ENCODE measurements at places on chromosomes 3 and 15.

DNA sequence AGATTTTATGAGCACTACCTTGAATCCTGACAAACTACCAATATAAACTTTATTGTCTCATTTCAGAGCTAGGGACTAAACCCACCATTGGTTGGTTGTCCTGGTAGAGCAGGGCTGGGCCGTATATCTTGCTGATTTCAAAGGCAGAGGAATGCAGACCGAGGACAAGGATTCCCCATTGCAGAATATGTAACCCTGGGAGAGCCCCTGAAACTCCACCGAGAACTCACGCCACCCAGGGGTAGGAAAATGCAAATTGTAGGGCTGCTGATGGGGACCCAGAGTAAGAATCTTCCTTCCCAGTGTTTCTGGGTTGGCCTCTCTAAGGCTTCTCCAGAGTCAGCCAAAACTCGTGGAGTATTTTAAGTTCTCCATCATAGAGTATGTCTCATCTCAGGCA lies 235.3 kb downstream of the ABHD5 start:
- no peak for DNase-seq

DNA sequence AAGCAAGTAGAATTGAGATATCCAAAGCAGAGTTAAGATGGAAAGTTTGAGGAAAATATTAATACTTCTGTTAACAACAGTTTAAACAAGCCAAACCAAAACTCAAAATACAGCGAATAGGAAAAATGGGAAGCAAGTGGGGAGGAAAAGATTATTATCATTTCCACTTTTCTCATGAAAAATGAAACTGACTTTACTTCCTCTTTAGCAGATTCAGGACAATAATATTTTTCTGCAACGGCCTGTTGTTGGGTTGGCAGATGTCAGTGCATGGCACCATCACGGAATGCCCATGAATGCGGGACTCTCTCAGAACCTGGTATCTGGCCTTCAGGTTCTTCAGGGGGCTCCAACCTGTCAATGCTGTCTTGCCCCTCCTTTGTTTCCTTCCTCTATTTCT lies 11.1 kb downstream of the ANKUB1 start:
- DNase-seq = no peak

GRCh38 chr3:160980740-160981139 lies 124.4 kb downstream of the B3GALNT1 start:
- no peak for DNase-seq

GRCh38 chr3:94616833-94617232 lies 554.0 kb downstream of the NSUN3 start:
- DNase-seq = no peak

GRCh38 chr3:188279502-188280335 lies 125.8 kb downstream of the LPP start:
- no peak for DNase-seq

DNA sequence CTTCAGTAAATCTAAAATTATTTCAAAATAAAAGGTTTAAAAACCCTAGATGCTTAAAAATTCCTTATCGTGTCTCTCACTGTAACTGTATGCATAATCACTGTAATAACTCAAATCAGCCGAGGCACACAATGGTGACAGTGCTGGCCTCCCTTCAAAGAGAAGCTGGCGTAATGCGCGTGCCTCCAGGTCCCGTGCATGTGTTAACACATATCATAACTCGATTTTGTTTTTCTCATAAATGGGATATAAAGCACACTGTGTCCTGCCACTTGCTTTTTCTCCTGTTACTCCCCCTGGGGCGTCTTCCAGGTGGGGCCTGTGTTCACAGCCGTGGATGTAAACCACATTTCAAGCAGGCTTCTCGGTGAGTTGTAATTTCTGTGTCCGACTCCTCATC lies 56.0 kb downstream of the TPRA1 start:
- DNase-seq = no peak

GRCh38 chr15:41897363-41897799 lies 3.5 kb upstream of the SPTBN5 start:
- DNase-seq = no peak

DNA sequence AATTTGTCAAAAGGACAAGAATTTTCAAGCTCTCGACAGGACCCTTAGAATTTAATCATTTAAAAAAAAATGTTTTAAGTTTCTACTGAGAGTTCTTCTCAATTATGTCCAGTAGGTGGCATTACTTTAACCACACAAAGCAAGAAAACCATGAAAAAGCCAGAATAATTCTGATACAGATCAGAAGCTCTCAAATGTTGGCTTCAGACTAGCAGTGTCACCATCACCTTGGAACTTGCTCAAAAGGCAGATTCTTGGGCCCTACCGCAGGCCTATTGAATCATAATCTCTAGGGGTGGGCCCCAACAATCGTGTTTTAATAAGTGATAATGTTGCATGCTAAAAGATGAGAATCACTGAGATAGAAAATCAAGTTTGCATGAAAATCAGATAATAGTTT lies 99.5 kb upstream of the KCNMB2 start:
- DNase-seq = peak; percentile 36

- no peak for DNase-seq
Observed at GRCh38 chr3:32454111-32454510, 48.5 kb downstream of the CMTM6 start.

DNA sequence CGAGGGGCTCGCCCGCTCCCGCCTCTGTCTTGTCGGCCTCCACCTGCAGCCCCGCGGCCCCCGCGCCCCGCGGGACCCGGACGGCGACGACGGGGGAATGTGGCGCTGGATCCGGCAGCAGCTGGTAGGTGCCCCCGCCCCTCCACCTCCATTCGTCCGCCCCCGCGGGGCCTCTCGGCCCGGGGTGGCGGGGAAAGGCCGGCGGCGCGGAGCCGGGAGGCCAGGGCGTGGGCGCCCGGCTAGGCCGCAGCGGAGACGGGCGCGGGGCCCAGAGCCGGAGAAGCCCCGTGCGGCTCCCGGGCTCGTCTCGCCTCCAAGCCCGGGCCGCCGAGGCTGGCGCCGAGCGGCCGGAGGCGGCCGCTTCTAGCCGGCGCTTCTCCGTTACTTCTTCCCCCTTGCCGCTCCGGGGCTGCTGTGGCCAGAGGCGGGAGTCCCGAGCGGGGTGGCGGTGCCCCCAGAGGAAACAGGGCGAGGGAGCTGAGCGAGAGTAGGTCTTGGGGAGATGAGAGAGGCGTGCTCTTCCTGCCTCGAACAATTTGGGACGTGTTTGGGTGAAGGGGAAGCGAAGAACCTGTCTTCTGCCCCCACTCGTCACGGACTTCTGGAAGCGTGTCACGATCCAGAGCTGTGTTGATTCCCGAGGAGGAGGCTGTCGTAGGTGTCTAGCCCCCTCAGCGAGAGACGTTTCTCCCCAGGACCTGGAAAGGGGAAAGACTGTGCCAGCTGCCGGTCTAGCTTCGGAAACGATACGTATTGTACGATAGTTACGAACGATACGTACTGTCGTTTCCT lies 555 bp downstream of the ATP11B start:
- DNase-seq = no peak

- no peak for DNase-seq
Observed at GRCh38 chr3:183475016-183475763, 46.8 kb upstream of the MCF2L2 start.

DNA sequence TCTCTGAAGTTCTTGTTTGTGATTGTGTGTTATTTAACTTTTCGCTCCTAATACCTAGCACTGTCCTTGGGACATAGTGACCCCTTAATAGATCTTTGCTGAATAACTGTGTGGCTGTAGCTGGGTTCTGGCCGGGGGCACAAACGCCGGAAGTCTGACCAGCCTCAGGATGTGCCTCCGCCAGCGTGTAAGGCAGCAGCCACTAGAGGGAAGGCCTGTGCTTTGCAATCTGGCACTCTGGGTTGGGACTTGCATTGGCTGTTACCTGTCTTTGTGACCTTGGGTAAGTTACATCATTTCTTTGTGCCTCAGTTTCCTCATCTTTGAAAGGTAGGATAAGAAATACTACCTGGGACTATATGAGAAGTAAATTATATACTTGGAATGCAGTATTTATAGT lies 158.7 kb downstream of the GHSR start:
- no peak for DNase-seq

DNA sequence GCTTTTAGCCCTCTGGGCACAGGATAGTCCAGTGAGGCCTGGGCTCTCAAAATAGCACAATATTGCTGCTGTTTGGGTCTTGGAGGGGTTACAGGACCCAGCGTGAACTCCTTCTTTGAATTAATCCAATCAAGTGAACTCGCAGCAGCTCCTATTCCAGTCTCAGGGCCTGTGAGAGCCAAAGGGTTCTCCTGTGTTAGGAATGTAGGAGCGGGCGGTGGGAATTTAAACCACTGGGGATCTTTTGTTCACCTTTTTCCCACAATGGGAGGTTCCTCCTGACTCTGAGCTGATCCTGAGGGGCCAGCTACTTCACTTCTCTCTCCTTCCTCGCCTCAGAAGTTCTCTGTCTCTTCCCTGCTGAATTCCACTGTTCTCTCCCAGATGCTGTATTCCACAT lies 504.0 kb downstream of the UNC13C start:
- DNase-seq = no peak

DNA sequence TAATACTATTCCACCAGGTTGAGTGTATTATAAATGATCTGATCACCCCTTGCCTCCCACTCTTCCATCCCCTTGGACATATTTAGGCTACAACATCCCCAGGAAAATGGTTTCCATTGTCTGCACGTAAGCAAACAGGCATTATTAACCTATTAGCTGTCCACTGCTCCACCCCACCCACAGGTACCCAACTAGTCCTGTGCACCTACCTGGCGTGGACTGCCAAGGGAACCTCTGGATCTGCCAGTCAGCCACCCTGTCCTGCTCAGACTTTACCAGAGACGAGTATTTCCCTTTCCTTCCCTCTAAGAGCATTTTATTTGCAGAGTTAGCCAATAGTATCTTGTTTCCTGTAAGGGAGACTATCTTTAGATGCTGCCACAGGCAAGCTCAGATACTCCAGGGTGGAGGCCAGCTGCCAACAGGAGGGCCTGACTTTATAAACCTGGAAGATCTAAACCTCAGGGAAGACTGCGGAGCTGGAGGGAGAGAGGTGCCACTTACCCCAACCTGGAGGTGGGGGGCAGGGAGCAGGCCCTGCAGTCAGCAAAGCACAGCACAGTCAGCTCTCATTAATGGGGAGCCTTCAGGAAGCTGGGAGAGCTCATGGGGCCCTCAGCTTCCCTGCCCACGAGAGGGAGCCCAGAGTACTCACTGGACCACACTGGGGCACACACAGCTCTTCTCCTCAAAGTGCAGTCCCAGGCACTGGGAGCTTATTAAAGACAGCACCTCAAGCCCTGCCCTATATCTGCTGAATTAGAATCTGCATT lies at the start of gene CX3CR1:
Gene CX3CR1 (minus strand): TSS at position 292 of the 773 bp plus-strand sequence. CDS start 13,527 bp downstream, outside the sequence.
- no peak for DNase-seq

- no peak for DNase-seq
Observed at GRCh38 chr3:171731691-171732090, 78.6 kb downstream of the PLD1 start.

- DNase-seq = no peak
Observed at GRCh38 chr3:123300583-123300982, 98.8 kb downstream of the SEC22A start.

- no peak for DNase-seq
Observed at GRCh38 chr3:131216330-131216729, 165.2 kb upstream of the NUDT16 start.

DNA sequence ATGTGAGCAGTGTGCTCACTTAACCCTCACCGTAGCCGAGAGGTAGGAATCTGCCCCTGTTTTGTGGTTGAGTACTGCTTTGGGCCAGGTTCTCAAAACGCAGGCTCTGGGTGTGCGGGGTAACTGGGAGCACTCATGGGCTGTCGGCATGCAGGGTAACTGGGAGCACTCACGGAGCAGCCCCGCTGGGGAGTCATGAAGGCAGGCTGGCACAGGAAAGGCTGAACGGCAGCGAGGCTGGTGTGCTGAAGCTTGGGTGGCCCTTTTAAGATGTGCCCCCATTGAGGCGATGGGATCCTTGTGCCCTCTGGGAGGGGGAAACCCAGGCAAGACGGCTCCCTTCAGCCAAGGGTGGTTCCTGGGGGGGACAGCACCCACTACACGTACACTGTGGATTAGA lies 44.6 kb upstream of the VPS8 start:
- no peak for DNase-seq

DNA sequence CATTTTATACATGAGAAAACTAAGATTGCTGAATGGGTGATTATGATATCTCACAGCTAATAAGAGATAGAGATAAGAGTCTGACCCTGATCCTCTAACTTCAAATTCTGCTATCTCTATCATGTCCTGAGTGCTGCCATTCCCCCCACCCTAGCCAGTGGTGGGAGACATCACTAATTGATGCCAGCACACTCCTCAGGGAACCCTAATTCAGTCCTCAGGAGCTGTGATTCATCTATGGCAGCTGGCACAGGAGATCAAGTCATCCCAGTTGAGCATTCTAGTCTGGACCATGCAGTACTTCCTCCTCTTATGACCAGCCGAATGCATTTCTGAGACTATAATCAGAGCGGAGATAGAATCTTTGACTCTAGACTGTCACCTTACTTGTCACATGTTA lies 71.9 kb downstream of the SYNM start:
- no peak for DNase-seq

DNA sequence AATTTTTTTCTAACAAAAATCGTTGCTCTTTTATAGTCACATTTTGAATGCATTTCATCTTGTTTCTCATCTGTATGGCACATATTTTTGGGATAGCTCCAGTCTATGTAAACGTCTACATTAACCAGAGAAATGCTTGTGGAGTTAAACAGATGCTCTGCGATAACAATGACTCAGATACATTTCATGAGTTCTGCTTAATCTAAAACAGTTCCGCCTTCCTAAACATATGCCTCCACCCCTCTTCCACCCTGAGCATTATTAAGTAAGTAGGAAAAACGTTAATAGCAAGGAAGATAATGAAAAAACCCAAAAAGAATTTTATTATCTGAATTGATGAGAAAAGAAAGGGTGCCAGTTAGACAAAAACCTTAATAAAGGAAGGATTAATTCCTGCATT lies 396.1 kb downstream of the TUSC7 start:
- peak; percentile 81 for DNase-seq

- no peak for DNase-seq
Observed at GRCh38 chr15:58260205-58260724, 122.1 kb downstream of the AQP9 start.

DNA sequence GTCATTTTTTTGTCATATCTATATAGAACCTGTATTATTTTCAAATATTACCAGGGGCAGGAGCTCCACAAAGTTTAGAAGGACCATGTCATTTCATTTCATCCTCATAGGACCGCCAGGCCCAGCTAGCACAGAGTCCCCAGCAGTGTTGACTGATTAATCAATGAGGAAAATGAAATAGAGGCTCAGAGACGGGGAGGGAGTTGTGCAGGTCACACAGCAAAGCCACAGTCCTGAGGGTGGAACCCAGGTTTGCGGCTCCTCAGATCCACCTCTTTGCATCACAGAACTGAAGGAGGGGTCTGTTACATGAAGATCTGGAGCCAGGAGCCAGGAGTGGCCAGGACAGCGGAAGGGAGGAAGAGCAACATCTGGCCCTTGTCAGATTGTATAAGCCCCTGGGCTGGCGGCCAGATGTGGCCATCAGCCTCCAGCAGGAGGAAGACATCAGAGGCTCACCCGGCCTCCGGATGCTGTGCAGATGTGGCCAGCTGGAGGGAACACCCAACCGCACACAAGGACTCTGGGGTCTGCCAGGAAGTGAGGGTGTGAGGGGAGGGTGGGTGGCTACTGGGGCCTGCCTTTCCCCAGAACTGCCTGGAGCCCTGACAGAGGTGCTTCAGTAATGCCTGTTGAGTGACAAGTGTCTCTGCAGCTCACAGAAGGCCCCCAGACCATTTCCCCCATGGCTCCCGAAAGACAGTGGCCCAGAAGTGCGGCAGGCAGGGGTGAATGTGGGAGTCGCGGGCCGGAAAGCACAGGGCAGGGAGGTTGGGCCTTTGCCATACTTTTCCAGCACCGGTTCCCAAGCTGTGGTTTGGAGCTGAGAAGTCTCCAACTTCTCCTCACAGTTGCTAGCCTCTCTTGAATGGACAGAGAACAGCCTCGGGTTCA lies 21.3 kb downstream of the EFCC1 start:
- DNase-seq = no peak
